A549 treated with DMSO at 1 μM for 4 hours (cell line): ENCODE measurements at places on chromosomes 3 and 15. TPM values are rescaled to one million over a fixed set of nuclear protein-coding genes. Genes with fewer than 3 reads are reported as not detected.

The GNL3 gene
- 99.4 to 152 TPM (median 112 TPM) in 5 replicates for total RNA-seq

The EPHB3 gene
- 0.30 to 0.95 TPM (median 0.37 TPM) in 5 replicates for total RNA-seq

The MUSTN1 gene
- not detected in 5 replicates for total RNA-seq

The CD86 gene
- total RNA-seq = not detected in 5 replicates

The PLA1A gene
- total RNA-seq = 0.13 to 0.45 TPM (median 0.22 TPM) in 5 replicates

The FOXB1 gene
- not detected in 5 replicates for total RNA-seq

The CD96 gene
- not detected in 5 replicates for total RNA-seq

The OR5K2 gene
- not detected in 5 replicates for total RNA-seq

The VGLL3 gene
- 6.1 to 12.1 TPM (median 9.2 TPM) in 5 replicates for total RNA-seq

The LRRC2 gene
- total RNA-seq = 0.04 TPM in 1 of 5 replicates, not detected in the others

The TM4SF18 gene
- 44.7 to 51.2 TPM (median 50.3 TPM) in 5 replicates for total RNA-seq

The UNC13C gene
- not detected in 5 replicates for total RNA-seq

The GPR149 gene
- total RNA-seq = not detected in 5 replicates

The SH3GL3 gene
- total RNA-seq = 0.64 to 0.75 TPM (median 0.67 TPM) in 5 replicates

The GPR62 gene
- total RNA-seq = 0.06 TPM in 1 of 5 replicates, not detected in the others

The IL17RE gene
- total RNA-seq = 0.76 to 1.1 TPM (median 0.95 TPM) in 5 replicates

The DLL4 gene
- 0.40 to 0.63 TPM (median 0.51 TPM) in 5 replicates for total RNA-seq

The MAP6D1 gene
- total RNA-seq = 3.6 to 6.0 TPM (median 5.9 TPM) in 5 replicates

The IL16 gene
- total RNA-seq = 0.15 to 0.24 TPM in 2 of 5 replicates, not detected in the others

The MELTF gene
- 46.4 to 63.5 TPM (median 58.3 TPM) in 5 replicates for total RNA-seq

The ALDH1A2 gene
- total RNA-seq = 0.16 to 0.49 TPM (median 0.32 TPM) in 5 replicates

The PRICKLE2 gene
- total RNA-seq = 2.4 to 2.8 TPM (median 2.7 TPM) in 5 replicates

The EFCC1 gene
- total RNA-seq = not detected in 5 replicates

The ZNF502 gene
- 1.5 to 2.6 TPM (median 1.7 TPM) in 5 replicates for total RNA-seq

The PEX11A gene
- total RNA-seq = 5.9 to 7.3 TPM (median 6.6 TPM) in 5 replicates

The EDEM1 gene
- 18.3 to 23.3 TPM (median 20.8 TPM) in 5 replicates for total RNA-seq

The WNT7A gene
- 0.19 to 0.24 TPM (median 0.22 TPM) in 5 replicates for total RNA-seq

The ACTL6A gene
- total RNA-seq = 54.2 to 69.7 TPM (median 58.3 TPM) in 5 replicates

The ABTB1 gene
- 14.7 to 18.6 TPM (median 15.7 TPM) in 5 replicates for total RNA-seq

The CD47 gene
- 32.9 to 47.4 TPM (median 43.6 TPM) in 5 replicates for total RNA-seq

The HERC2 gene
- total RNA-seq = 39.8 to 56.4 TPM (median 48.8 TPM) in 5 replicates

The LMAN1L gene
- not detected in 5 replicates for total RNA-seq

The PPP1R14D gene
- total RNA-seq = 0.19 to 0.35 TPM (median 0.28 TPM) in 3 of 5 replicates, not detected in the others
